Activated CD4-positive, alpha-beta T cell treated with anti-CD3 and anti-CD28 coated beads, Interleukin-2, amount 10 ng/mL, durations not matched to agents 7 days and 5 days (primary cell): ENCODE measurements at places on chromosomes 13 and 19. TPM values are rescaled to one million over a fixed set of nuclear protein-coding genes. Genes with fewer than 3 reads are reported as not detected.

The CFD gene
- 1.5 TPM for total RNA-seq

The TSC22D1 gene
- total RNA-seq, result 13.6 TPM

The NCR1 gene
- total RNA-seq, result not detected

The RNF6 gene
- total RNA-seq, result 46.0 TPM

The LILRB2 gene
- total RNA-seq, result not detected

The SUCLA2 gene
- total RNA-seq, result 34.1 TPM

The TEX101 gene
- not detected for total RNA-seq

The RPS5 gene
- total RNA-seq, result 918 TPM

The ZNF45 gene
- 17.0 TPM for total RNA-seq

The RPL36 gene
- 880 TPM for total RNA-seq

The PDX1 gene
- total RNA-seq, result not detected

The ZNF492 gene
- total RNA-seq, result 2.7 TPM

The HSD17B14 gene
- 0.77 TPM for total RNA-seq

The GTPBP3 gene
- 41.3 TPM for total RNA-seq
